HFFc6 (cell line): ENCODE measurements at places on chromosomes 2 and 18. TPM values are rescaled to one million over a fixed set of nuclear protein-coding genes. Genes with fewer than 3 reads are reported as not detected.

GRCh38 chr2:165961818-165962217 lies 8.2 kb upstream of the TTC21B start:
- no peak for DNase-seq

- DNase-seq = no peak
These were observed 460 bp upstream of the LRRFIP1 start for GRCh38 chr2:237626813-237627440.

GRCh38 chr2:201622306-201622970 lies 20.9 kb downstream of the TMEM237 start:
- DNase-seq = no peak

- DNase-seq = no peak
These were observed 12.8 kb downstream of the CD302 start for GRCh38 chr2:159785195-159785594.

DNA sequence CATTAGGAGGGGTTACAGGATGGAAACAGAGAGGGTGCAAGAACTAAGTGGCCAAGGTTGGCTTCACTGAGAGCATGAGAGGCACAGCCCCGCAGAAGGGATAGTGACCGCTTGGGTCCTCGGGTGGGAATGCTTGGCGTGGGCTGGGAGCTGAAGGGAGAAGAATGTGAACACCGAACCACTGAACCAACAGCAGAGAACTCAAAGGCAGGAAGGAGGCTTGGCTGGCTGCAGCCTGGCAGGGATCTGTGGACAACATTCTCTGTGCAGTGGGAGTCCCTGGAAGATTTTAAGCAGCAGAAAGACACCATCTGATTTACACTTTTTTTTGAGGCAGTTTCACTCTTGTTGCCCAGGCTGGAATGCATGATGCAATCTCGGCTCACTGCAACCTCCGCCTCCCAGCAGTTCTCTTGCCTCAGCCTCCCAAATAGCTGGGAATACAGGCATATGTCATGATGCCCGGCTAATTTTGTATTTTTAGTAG lies 33.9 kb downstream of the SOWAHC start:
- no peak for DNase-seq

DNA sequence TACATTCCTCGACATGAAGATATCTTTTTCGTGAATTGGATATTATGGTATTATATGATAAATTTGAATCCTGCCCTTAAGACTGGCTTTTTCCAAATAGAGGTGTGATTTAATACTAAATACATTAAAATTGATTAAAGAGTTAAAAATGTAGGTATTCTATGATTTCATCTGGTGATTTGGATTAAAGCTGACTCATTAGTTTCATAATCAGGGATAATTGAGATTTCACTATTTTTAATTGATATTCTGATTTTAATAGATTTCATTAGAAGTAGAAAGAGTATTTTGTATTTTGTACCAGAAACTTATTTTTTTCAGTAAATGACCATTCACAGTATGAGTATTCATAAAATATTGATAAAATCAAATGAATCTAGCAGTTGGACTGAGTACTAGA lies 524.1 kb downstream of the PLCL1 start:
- DNase-seq = no peak

DNA sequence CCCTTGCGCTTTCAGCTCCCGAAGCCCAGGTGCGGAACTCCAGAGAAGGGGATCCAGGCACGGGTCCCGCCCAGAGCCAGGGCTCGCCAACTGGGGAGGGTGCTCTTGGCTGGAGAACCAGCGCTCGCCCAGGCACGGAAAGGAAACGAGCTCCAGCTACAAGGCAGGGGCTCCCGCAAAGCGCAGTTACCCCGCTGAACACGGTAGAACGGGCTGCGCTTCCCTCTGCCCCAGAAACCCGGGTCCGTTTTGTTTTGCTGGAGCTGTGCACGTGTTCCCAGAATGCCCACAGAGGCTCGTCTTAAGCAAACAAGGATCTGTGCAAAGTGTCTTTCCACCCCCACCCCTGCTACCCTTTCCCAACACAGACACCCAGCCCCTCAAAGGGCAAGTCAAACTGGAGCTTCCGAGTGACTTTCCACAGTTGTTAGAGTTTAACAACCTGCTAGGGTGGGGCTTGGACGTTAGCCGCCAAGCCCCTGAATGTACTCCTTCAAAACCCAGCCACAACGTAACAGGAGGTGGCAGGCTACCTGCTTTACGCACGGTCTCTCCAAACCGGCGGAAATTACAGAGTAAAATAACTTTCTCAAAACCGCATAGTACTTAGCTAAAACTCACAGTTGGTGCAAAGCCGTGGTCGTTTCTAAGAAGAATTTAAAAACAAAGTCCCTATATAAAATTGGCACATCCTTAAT lies 775 bp downstream of the RNF125 start:
- no peak for DNase-seq

- no peak for DNase-seq
These were observed 245.7 kb upstream of the RND3 start for GRCh38 chr2:150733051-150733618.

- DNase-seq = no peak
These were observed 475 bp downstream of the SLC4A1AP start for GRCh38 chr2:27664154-27664574.

DNA sequence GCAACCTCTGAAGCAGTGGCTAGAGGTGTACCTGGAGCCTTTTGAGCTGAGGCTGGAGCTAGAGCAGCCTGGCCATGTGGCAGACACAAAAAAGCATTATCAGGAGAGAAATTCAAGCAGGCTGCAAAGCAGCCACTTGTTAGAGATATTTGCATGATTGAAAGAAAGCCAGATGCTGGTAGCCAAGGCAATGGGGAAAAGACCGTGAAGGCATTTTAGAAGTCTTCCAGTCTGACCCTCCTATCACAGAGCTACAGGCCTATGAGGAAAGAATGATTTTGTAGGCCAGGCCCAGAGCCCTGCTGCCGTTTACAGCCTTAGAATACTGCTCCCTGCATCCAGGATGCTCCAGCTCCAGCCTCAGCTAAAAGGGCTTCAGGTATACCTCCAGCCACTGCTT lies 41.4 kb upstream of the TNP1 start:
- DNase-seq = no peak

- no peak for DNase-seq
These were observed 11.1 kb upstream of the KIDINS220 start for GRCh38 chr2:8848328-8849100.

GRCh38 chr2:46045888-46046287 lies 251.3 kb upstream of the EPAS1 start:
- no peak for DNase-seq

GRCh38 chr2:237673130-237674001 lies 46.0 kb downstream of the LRRFIP1 start:
- DNase-seq = no peak

- no peak for DNase-seq
These were observed 2.5 kb upstream of the TTLL4 start for GRCh38 chr2:218708086-218708485.

DNA sequence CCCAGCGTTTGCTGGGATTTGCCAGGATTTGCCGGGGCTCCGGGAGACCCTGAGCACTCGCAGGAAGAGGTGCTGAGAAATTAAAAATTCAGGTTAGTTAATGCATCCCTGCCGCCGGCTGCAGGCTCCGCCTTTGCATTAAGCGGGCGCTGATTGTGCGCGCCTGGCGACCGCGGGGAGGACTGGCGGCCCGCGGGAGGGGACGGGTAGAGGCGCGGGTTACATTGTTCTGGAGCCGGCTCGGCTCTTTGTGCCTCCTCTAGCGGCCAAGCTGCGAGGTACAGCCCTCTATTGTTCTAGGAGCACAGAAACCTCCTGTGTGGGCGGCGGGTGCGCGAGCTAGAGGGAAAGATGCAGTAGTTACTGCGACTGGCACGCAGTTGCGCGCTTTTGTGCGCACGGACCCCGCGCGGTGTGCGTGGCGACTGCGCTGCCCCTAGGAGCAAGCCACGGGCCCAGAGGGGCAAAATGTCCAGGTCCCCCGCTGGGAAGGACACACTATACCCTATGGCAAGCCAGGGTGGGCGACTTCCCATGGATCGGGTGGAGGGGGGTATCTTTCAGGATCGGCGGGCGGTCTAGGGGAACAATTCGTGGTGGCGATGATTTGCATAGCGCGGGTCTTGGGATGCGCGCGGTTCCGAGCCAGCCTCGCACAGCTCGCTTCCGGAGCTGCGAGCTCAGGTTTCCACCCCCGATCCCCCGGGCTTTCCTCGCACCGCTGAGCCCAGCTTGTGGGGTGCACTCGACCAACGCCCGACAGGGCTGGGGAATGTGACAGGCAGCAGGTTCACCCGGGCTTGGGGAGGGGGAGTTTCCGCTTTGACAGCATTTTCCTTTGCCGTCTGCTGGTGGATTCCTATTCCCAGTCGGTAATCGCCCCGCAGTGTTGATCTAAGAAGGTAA lies 2.8 kb downstream of the ONECUT2 start:
- DNase-seq = peak; percentile 22

- peak; percentile 31 for DNase-seq
These were observed at the start of gene SMAD2 for GRCh38 chr18:47930199-47930930. TSS of gene SMAD2 (minus strand) at chr18:47930659. CDS start at chr18:47896756, 33,903 bp downstream.

GRCh38 chr2:100747996-100748615 lies 71.8 kb upstream of the NPAS2 start:
- DNase-seq = no peak

DNA sequence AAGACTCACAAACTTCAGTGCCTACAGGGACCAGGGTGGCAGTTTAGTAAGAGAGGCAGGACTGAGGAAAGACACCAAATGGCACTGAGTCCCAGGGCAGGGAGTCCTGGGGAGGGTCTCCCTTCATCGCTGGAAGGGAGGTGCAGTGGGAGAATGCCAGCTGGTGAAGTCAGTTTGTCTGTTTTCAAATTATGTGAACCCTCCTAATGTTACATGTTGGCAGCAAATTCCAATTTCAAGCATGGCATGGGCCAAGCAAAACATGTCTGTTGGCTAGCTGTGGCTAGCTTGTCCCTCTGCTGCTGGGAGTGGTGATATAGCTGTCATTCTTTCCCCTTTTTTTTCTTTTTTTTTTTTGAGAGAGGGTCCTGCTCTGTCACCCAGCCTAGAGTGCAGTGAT lies 55.9 kb upstream of the HAAO start:
- DNase-seq = no peak

DNA sequence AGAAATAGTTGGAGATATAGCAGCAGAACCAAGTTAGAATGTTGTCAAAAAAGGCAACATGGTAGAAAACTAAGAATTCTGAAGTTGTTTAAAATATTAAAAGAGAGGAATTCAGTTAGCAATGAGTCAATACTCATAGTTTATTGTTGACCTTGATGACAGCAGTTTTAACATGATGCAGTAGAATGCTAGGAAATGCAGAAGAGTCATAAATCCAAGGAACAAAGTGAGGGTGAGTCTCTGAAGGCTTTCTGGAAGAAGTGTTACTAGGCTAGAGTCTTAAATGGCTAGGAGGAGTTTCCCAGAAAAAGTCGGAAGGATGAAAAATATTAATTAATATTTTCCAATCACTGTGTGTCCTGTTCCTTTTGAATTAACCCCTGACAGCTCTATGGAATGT lies 807.3 kb downstream of the TSN start:
- DNase-seq = no peak

DNA sequence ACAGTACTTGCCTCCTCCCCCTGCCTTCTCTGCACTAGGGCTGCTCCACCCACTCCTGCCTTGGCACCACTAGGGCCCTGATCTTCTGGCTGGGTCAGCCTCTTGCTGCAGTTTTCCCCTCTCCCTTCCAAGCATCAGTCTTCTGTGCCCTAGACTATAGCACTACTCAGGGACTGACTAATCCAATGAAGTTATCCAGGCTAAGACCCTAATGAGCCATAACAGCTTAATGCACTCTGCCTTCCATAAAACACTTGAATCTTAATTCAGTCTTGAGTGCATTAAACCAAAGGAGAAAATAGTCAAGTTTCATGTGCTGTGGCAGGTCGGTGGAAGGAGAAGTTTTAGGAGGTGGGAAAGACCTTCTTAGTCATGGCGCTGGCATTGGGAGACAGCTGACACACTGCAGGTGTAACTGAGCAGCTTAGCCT lies 95.7 kb downstream of the BIN1 start:
- DNase-seq = no peak

DNA sequence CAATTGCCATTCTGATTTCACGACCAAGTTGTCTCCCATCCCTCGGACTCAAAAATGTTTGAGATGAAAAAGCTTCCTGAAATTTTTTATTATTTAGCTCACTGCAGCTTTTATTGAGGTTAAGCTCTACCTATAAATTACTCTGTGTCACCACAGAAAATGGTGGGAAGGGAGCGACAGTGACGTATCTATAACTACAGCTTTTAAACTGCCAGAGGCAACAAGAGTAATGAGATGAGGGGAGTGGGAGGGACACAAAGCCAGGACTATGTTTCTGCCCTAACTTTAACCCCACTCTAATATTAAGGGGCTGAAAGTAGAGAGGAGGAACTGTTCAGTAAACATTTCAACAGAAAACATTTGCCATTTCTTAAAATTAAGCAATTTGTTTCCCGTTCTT lies 37.4 kb downstream of the SMAD2 start:
- DNase-seq = no peak

- no peak for DNase-seq
These were observed 26.8 kb downstream of the AAK1 start for GRCh38 chr2:69616755-69617154.

DNA sequence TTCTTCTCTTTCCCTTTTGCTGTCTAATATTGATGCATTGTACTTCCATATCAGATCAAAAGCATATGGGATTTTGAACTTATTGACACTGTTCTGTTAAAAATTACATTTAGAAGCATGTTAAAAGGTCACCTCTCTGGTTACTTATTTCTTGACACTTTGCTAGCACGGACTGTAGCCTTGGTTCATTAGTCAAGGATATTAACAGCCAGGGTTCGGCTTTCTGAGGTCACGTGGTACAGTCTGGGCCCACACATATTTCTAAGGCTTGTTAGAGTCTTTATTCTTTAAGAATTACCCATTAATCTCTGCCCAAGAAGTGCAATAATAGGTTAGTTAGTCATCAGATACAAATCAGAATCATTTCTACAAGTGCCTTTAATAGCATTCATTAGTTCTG lies 1035.8 kb upstream of the FANCL start:
- DNase-seq = no peak

- DNase-seq = no peak
These were observed 1705.5 kb upstream of the PIK3C3 start for GRCh38 chr18:40249390-40250080.

- no peak for DNase-seq
These were observed 125.6 kb upstream of the HS6ST1 start for GRCh38 chr2:128444121-128444771.

- DNase-seq = no peak
These were observed 424.2 kb downstream of the TGIF1 start for GRCh38 chr18:3874125-3874524.

TBR1 gene
- 0.02 TPM in 1 of 3 replicates, not detected in the others for total RNA-seq

PLEKHB2 gene
- total RNA-seq = 87.5 TPM in 2 replicates

IL18R1 gene
- total RNA-seq = not detected in 3 replicates

QPCT gene
- total RNA-seq = 4.8 and 5.4 TPM in 2 replicates

SAG gene
- not detected in 2 replicates for total RNA-seq

PER2 gene
- total RNA-seq = 4.6 to 4.8 TPM (median 4.8 TPM) in 3 replicates

LINC00305 gene
- total RNA-seq = not detected in 3 replicates

ELOA2 gene
- not detected in 3 replicates for total RNA-seq

DCDC2C gene
- not detected in 3 replicates for total RNA-seq

PROC gene
- not detected in 2 replicates for total RNA-seq

BMP10 gene
- total RNA-seq = not detected in 3 replicates

KCNG3 gene
- not detected in 3 replicates for total RNA-seq

RAX gene
- total RNA-seq = not detected in 3 replicates

MLPH gene
- 33.1 to 44.1 TPM (median 39.3 TPM) in 3 replicates for total RNA-seq
